ENCODE measurements at places on chromosomes 4 and X.

GRCh38 chrX:130343411-130343810 lies 3.7 kb downstream of the SLC25A14 start:
- DNase-seq: no peak

DNA sequence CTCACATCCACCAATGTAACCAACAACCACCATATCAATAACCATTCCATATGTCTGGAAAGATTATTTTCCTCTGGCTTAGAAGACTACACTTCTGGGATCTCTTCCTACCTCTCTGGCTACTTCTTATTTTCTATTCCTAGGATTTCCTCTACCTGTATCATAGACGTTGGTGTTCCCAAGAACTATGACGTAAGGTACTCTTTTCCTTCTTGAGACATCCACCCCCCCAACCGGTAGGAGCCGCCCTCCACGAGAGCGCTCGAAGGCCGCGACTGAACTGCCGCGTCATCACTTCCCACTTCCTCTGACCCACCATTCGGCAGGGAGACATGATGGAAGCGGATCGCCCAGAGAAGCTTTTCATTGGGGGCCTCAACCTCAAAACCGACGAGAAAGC lies at the start of gene RBMXL3:
RBMXL3 (plus strand) TSS at position 301 of the 400 bp plus-strand sequence; CDS start at position 333, 32 bp downstream.
- no peak for DNase-seq

- DNase-seq: no peak
Measured at GRCh38 chr4:8164194-8164565, 5.6 kb upstream of the ABLIM2 start.

DNA sequence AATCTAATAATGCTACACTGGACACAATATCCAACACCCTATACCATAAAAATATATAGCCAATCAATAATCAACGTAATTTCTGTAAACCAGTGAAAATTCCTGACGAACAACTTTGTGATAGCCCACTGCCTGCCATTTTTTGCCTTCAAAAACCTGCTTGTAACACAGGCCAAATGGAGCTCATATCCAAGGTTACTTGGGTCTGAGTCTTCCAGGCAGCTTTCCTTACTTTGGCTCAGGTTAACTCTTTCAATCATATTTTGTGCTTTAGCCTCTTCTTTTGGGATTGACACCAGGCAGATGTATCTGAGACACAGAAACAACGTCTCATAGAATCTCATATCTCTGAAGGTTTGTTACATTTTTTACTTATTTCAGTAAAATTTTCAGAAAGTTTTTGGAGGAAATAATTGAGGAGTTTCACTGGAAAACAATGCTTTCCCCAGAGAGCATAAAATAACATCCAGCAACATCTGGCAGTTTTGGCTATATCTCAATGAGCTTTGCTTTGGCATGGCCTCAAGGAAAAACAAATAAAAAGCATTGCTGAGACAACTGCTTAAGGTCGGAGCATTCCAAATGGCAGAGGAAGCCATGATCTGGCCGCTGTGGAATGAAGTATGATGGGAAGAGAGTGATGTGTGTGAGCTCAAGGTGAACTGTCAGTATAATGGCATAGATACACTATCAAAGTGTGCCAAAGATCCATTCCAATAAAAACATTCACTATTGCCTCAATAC lies 162.9 kb upstream of the SPIN4 start:
- DNase-seq: no peak

DNA sequence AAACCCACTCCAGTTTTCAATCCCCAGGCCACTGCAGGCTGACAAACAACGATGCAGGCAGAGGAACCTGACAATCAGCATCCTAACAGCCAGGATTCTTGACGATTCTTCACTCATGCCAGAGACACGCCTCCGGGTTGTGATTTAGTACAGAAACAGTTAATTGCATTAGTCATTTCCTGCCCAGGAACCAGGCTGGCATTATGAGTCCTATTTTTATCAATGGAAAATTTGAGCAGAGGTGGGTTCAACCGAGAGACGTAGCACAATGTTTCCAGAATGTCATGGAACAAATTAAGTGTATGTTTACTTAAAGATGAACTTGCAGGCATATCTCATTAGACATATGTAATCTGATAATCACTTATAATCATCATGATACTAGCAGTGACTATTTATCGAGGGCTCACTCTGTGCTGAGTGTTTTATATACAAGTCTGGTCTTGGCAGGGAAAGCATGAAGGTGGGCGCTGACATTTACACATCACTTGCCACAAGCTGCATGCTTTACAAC lies 159.7 kb downstream of the NSUN7 start:
- no peak for DNase-seq

- DNase-seq: no peak
Measured at GRCh38 chr4:107376293-107376692, 340.2 kb upstream of the DKK2 start.

DNA sequence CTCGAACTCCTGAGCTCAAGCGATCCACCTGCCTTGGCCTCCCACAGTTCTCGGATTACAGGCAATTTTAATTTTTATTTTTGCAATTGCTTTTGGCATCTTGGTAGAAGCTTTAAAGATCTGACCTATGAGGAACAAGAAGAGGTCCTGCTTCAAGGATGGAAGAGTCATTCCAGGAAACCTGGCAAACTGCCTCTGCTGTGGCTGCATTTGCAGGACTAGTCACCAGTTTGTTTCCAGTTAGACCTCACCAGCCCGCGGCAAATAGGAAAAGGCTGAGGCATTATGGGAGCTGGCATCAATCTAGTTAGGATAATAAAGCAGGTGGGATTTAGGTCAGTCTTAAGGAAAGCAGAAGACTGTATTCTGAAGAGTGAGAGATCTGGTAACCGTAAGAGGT lies 51.9 kb upstream of the LAS1L start:
- DNase-seq: no peak

- DNase-seq: no peak
Measured at GRCh38 chr4:154184238-154184637, 307.4 kb downstream of the DCHS2 start.

- DNase-seq: no peak
Measured at GRCh38 chr4:8331575-8331955, 62.0 kb downstream of the HTRA3 start.
